Anterior cingulate cortex (tissue), 58 donors: ENCODE measurements at places on chromosomes 12 and 14.

DNA sequence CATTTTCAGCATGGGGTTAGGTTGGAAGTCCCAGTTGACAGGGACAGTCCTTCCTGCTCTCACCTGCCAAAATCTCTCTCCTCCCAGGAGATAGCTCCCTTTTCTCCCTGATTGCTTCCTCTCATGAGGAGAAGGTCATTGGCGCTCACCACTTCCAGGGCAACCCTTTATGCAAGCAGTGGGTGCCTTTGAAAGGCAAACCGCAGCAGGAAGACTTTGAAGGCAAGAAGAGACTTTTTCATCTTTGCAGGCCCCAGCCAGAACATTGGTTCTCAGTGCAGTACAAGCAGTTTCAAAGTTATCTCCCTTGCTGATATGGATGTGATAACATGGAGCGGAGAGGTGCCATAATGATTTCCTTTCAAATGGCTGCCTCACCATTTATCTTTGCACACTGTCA lies 483.0 kb downstream of the DIO2 start:
- DNase-seq = no peak

DNA sequence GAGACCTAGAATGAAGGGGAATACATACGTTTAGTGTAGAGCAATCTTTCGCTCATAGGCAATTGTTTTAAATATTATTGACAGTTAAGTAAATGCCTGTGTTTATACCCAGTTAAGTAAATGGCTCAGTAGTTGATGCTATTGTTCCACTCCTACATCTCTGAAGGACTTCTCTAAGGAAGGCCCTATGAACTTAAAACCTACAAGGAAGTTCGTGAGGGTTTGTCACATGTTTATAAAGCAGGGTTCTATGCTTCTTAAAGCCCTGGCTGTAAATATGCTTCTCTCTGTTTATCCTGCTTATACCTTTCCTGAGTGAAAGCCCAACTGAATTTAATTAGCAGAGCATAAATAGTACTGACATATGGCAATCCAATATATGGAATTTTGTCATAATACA lies 282.1 kb upstream of the NPAS3 start:
- no peak for DNase-seq

GRCh38 chr12:66403746-66404145 lies 101.5 kb downstream of the HELB start:
- DNase-seq = no peak

- DNase-seq = no peak
Observed at GRCh38 chr12:102503056-102503681, 22.8 kb upstream of the IGF1 start.

DNA sequence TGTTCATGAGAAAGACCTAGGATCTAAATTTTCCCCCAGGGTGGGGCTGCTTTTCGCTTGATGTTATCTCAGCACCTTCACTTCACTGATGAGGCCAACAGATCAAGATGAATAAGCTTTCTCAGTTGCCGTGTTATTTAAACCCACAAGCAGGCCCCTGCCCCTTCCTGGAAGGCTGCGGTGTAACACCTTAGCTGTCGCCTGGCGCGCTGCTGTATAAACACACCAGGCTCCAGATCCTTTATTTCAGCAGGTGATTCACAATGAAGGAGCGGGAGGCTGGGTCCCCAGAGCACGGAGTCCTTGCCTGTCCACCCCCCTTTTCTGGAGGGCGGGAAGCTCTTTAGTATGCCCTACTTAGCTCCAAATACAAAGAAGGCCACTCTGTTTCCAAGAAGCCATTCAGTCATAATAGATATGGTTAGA lies 515.4 kb downstream of the FUT8 start:
- no peak for DNase-seq

- no peak for DNase-seq
Observed at GRCh38 chr12:51687177-51687576, 96.1 kb downstream of the SCN8A start.

GRCh38 chr12:58293308-58293982 lies 352.1 kb downstream of the ATP23 start:
- no peak for DNase-seq

DNA sequence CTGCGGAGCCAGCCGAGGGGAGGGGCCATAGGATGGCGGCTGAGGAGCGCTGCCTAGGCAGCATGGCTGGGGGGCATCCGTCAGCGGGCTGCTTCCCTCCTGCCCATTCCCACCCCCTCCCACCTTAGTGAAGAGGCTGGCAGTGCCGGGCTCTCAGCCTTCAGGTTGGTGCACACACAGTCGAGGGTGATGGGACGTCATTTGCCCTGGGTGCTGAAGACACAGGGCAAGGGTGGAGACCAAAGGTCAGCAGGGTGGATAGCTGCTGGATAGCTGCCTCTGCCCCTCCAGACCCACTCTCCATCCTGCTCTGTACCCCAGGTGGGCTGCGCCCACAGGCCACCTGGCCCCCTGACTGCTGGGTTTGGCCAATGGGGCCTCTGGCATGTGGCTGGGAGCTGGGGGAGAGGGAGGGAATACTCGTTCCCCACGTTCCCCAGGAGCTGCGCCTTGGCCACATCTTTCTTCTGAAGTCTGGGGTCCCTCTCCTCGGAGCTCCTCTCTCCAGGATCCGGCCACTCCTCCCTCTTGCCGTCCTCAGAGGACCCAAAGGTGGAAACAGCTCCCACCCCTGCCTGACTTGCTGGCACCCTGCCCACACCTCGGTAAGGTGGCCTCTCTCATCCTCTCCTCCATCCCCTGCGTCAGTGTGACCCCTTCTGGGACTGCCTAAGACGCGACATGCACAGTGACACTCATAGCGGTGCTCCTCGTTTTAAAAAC lies 11.2 kb upstream of the CDC42BPB start:
- no peak for DNase-seq

GRCh38 chr12:76690921-76691700 lies 72.8 kb upstream of the ZDHHC17 start:
- no peak for DNase-seq

GRCh38 chr12:27383429-27384260 lies 51.0 kb downstream of the BMAL2 start:
- no peak for DNase-seq
